ENCODE measurements at places on chromosomes 13 and 19.

DNA sequence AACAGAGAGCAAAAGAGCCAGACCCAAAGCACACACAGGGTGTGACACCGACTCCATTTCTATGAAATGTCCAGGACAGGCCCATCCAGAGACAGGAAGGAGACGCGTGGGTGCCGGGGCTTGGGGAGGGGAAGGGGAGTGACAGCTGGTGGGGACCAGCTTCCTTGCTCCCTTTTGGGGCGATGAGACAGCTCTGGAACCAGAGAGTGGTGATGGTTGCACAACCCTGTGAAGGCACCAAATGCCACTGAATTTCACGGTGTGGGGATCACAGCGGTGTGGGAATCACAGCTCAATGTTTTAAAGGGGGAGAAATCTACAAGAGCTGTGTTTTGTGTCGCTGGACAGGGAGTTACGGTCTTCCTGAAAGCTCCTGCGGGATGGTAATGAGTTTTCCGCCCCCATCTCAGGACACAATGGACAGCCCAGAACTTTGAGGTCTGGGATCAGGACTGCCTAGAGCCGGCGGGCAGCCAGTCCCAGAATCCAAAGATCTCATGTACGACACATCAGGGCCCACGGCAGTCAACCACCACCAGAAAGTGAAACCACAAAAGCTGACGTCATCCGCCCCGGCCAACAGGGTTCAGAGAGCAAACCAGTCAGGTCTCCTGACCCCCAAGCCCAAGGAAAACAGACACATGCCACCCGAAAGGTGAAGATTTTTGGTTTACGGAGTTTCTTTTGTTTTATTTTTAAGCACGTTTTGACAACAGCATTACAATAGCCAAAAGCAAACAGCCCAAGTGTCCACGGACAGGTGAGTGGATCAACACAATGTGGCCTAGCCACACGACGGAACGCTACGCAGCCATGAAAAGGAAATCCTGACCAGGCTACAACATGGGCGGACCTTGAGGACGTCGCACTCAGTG lies 7.3 kb downstream of the SGTA start:
- DNase-seq, result peak; percentile 59

GRCh38 chr13:97648171-97648880 lies 214.4 kb downstream of the RAP2A start:
- DNase-seq, result no peak

DNA sequence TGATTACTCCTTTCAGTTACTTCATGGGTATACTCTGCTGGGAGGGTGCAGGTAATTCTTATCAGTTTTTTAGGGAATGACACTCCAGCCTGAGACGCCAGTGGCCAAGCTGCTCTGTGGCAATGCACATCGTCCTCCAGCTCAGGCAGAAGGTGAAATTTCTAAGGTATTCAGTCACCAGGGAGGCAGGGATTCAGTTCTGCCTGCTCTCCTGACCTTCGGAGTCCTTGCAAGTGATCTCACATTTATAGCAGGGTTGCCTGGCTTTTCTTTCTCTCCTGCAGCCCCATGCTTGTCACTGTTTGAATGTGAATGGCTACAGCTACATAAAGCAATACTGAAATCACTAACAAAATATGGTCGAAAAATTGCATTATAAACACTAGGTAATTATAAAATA lies 1447.5 kb downstream of the EFNB2 start:
- no peak for DNase-seq

DNA sequence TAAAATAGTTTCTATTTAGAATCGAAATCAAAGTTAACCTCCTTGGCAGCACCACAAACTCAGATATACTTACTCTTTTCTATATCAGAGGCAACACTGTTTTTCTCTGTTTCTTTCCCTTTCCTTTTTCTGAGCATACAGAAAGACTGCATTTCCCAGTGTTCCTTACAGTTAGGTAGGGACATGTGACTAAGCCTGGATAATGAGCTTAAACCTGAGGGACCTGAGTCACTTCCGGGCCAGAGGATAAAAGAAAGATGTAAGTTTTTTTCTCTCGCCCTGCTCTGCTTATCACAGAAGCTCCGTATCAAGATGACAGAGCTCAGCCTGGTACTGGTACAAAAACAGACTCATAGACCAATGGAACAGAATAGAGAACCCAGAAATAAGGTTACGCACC lies 531.9 kb downstream of the KLF12 start:
- DNase-seq, result no peak

- DNase-seq, result no peak
These were observed 54.0 kb downstream of the LRCH1 start for GRCh38 chr13:46606970-46607369.

DNA sequence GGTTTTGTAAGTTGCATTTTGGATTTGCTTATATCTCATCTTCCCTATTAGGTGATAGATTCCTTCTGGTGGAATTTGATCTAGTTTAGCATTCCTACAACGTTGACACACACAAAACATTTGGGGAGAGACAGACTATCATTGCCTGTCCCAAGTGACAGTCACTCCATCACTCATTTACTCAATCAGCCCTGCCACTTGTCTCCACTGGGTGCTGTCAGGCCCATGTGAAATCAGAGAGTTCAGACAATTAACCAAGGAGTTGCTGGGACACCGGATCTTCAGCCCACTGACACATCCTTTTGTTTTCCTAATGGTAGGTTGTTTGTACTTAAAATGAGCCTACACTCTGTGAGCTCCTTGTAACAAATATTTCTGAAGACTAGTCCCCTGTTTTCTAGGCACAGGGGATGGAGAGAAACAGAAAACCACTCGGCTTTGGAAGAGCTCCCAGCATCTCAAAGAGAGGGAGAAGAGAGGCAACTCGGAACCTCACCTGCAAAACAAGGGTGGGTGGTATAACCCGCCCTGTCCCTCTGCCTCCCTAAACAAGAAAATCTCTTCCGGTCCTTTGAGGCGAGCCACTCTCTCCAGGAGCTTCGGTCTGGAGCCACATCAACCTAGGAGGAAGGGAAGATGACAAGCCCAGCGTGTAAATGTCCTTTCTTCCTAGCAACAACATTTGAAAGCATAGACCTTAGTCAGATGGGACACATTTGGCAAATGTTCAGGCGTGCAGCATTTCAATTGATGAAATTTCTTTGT lies 440.9 kb upstream of the KLF12 start:
- DNase-seq, result no peak

DNA sequence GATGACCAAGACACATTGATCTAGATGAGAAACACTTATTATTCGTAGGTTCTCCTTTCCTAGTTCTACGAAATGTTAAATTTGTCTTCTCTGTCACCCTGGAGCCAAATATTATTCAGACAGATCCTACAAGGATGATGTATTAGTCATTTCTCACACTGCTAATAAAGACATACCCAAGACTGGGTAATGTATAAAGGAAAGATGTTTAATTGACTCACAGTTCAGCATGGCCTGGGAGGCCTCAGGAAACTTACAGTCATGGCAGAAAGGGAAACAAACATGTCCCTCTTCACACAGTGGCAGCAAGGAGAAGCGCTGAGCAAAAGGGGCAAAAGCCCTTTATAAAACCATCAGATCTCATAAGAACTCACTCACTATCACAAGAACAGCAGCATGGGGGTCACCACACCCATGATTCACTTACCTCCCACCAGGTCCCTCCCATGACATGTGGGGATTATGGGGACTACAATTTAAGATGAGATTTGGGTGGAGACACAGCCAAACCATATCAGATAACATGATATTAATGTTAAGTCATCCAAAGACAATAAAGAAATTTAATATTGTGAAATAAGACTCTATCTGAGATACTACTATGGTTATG lies 1248.8 kb upstream of the SLC10A2 start:
- DNase-seq, result no peak

DNA sequence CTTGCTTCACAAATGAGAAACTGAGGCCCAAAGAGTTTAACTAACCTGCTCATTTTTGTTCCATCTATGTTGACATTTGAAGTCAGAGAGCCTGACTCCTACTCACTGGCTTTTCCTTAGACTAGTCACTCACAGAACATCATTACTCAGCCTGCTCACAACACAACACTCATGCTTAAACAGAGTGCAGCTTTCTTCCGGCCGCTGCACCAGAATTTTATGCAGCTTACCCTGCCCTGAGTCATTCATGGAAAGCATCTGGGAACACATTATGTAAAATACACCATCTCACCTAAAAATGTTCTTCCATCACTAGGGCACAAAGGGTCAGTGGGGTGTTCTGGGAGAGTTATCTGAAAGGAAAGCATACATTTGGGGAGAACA lies 303.4 kb downstream of the SPRY2 start:
- no peak for DNase-seq

DNA sequence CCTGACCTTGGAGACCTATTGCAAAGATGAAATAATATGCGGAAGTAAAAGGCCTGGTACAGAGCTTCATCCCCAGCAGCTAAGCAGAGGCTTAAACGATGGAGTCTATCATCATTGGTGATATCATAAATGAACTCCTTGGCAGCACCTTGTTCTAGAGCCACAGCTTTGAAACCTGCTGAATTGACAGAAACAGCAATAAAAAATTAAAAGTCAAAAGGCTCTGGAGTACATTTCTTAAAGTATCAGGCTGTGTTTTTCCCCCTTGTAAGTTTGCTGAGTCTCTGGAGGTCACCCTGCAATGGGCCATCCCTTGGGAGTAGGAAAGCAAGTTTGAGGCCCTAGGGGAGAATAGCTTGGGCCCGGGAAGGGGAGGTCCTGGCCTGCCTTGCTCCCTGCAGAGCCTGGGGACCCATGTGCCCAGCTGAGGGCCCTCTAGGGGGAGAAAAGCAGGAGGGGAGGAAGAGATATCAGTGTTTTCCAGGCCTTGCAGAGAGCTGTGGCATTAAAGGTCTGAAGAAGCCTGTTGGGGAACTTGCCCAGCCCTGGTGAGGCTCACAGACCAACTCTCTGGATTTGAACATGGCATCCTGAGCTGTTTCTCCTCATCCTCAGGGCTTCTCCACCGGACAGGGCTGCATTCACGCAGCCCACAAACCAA lies 416.1 kb downstream of the ZNF536 start:
- no peak for DNase-seq

GRCh38 chr13:94427313-94427953 lies 52.0 kb downstream of the DCT start:
- no peak for DNase-seq

DNA sequence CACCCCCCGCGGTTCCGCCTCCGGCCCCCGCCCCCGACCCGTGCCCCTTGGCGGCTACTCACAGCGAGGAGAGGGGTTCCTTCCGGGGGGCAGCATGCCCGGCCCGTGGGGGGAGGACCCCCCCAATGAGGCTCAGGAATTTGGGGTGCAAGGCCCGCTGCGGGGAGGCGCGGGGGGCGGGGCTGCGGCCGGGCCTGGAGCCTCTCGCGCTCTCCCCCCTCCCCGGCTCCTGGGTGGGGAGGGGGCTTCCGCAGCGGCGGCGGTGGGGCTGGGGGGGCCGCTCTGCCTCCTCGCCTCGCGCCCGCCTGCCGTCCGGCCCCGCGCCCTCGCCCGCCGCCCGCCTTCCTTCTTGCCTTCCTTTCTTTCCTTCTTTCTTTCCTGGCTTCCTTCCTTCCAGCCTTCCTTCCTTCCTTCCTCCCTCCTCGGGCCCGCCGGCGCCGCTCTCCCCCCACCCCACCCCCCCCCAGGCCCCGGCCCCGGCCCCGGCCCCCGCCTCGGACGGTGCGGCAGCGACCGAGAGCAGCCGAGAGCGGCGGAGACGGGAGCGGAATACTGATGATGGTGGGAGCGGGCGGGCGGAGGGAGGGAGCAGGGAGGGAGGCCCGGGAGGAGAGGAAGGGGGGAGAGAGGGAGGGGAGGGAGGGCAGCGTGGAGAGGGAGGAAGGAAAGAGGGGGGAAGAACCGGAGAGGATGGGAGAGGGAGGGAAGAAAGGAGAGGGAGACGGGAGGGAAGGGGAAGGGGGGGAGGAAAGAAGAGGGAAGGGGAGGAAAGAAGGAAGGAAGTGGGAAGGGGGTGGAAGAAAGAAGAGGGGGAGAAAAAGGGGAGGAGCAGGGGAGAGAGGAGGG lies at the start of gene LRRC4B:
LRRC4B (minus strand) TSS at position 554 of the 846 bp plus-strand sequence. CDS start 19,597 bp downstream, outside the sequence.
- no peak for DNase-seq

- no peak for DNase-seq
These were observed 11.6 kb upstream of the ZBTB45 start for GRCh38 chr19:58531034-58531840.

GRCh38 chr19:49497789-49498103 lies 1.5 kb downstream of the RPS11 start:
- DNase-seq, result no peak

- DNase-seq, result no peak
These were observed 14.8 kb downstream of the ARL11 start for GRCh38 chr13:49643035-49643646.

DNA sequence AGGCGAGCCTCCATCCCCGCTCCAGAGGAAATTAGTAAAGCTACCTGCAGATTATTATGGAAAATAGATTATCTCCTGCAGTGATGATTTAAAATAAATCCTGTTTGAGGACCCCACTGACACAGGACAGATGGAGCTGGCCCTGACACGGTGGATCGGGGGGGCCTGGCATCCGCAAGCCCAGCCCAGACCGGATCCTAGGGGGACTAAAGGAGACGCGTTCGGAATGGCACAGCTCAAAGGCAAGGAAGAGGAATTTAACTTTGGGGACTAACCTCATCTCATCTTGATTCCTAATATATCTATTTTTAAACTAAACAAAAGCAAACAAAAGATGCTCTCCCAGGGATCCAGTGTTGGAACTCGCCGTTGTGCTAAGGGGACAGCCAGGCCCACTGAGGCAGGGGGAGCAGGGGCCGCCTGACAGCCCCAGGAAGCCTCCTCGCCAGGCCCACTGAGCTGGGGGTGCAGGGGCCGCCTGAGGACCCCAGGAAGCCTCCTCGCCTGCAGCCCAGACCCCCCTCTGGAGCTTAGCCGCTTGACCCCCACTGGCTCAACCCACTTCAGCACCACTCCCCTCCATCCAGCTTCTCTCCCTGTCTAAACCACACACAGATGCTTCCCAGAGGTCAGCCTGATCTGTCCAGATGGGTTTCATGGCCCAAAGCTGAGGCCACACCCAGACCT lies 78.6 kb downstream of the SPACA7 start:
- no peak for DNase-seq

- no peak for DNase-seq
These were observed 119.5 kb downstream of the EFNB2 start for GRCh38 chr13:106415971-106416370.

DNA sequence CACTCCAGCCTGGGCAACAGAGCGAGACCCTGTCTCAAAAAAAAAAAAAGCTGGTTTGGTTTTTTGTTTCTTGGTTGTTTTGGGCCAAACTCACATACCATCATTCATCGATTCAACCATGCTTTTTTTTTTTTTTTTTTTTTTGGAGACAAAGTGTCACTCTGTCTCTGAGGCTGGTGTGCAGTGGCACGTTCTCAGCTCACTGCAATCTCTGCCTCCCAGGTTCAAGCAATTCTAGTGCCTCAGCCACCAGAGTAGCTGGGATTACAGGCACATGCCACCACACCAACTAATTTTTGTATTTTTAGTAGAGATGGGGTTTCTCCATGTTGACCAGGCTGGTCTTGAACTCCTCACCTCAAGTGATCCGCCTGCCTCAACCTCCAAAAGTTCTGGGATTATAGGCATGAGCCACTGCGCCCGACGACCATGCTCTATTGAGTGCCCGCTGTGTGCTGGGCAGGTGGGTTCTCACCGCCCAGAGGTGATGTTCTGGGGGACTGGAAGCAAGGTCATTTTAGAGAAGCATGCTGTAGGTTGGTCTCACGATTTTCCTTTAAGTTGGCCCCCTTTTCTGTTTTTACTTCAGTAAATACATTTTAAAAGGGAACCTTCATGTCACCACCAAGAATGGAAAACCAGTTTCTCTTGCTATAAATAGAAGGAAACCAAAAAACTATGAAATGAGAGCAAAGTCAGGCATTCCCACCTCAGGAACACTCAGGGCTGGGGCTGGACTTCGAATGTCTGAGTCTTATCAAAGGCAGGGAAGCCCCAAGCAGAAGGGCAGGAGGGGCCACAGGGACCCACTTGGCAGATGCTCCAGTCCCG lies 8.3 kb upstream of the JUND start:
- DNase-seq, result no peak

GRCh38 chr13:46176756-46177155 lies 5.2 kb downstream of the LCP1 start:
- no peak for DNase-seq
